ENCODE measurements at places on chromosomes 6 and 20.
A peak's percentile ranks its signal among the peaks of the same experiment; 100 is the strongest.

- DNase-seq, result peak; percentile 64
These were observed 101.5 kb upstream of the ISM1 start for GRCh38 chr20:13119583-13119982.

- no peak for DNase-seq
These were observed 92.1 kb downstream of the RIN2 start for GRCh38 chr20:19850198-19850533.

GRCh38 chr6:89010825-89011224 lies 47.4 kb upstream of the RNGTT start:
- DNase-seq, result no peak

DNA sequence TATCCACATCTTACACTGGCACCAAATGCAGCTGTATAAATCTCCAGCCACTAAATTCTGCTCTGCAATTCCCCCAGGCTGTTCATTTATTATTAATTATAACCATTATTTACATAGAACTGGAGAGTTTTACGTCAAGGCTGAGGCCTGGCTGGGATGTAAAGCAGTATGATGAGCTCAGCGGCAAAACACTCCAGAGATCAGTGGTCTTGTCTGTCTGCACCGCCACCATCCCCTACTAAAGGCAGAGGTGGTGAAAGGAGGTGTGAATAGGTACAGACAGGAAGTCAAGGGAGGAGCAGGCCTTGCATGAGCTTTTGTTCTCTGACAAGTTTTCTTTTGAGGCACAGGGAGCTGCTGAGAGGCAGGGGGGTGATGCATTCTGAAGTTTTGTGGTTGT lies 159.9 kb upstream of the PCSK2 start:
- no peak for DNase-seq

GRCh38 chr20:823574-823902 lies 10.0 kb upstream of the FAM110A start:
- no peak for DNase-seq

- no peak for DNase-seq
These were observed 11.3 kb downstream of the DIDO1 start for GRCh38 chr20:62914970-62915457.

- DNase-seq, result peak; percentile 9
These were observed 654.5 kb upstream of the PTCHD4 start for GRCh38 chr6:48765352-48765961.

DNA sequence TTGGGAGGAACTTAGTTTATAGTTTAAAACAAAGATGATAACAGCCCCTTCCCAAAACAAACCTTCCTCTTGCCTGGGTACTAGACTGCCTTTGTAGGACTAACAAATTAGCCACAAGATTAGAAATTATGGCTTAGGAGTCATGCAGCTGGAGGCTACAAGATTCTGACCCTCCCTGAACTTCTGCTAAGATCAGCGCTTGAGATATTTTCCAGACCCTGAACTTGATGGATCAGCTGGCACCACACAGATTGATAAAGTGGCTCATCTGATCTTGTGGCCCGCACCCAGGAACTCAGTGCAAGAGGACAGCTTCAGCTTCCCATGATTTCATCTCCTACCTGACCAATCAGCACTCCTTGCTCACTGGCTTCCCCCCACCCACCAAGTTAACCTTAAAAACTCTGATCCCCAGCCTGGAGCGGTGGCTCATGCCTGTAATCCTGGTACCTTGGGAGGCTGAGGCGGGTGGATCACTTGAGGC lies 5.9 kb upstream of the SERINC3 start:
- no peak for DNase-seq

DNA sequence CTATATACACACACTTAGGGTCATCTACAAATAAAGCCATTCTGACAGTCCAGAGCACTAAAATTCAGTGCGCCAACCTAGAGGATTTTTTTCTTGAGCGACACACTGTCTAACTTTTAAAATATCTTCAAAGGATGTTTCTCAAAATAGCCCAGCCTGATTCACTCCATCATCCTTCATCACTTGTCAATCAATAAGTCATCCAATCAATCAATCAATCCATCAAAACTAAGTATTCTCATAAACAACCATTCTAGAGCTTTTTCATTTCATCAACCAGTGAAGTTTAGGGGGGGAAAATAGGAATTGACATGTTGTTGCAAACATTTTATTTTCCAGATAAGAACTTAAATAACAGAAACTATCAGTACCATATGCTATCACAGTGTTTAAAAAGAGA lies 183.2 kb downstream of the HDGFL1 start:
- DNase-seq, result no peak

- no peak for DNase-seq
These were observed 130.1 kb downstream of the PXDC1 start for GRCh38 chr6:3621411-3621810.

DNA sequence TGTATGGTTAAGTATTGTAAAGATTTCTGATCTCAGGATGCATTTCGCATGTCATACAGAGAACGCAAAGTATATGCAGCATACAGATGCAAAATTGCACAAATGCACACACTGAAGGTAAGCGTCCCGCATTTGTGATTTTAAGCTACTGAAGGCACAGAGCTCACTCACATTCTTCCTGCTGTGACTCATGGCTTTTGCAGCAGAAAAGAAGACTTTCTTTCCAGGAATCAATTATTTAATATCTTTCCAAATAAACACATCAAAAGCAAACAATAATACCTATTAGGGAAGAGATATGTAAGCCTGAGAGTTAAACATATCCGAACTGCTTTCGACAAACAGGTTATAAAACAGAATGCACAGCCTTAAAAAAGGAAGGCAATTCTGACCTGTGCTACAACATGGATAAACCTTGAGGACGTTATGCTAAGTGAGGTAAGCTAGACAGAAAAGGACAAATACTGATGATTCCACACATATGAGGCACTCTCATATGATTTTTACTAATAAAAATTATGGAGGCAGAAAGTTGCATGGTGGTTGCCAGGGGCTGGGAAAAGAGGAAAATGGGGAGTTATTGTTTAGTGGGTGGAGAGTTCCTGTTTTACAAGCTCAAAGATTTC lies 109.0 kb downstream of the TFAP2A start:
- no peak for DNase-seq

GRCh38 chr20:24684956-24685691 lies 215.7 kb downstream of the SYNDIG1 start:
- DNase-seq, result no peak

DNA sequence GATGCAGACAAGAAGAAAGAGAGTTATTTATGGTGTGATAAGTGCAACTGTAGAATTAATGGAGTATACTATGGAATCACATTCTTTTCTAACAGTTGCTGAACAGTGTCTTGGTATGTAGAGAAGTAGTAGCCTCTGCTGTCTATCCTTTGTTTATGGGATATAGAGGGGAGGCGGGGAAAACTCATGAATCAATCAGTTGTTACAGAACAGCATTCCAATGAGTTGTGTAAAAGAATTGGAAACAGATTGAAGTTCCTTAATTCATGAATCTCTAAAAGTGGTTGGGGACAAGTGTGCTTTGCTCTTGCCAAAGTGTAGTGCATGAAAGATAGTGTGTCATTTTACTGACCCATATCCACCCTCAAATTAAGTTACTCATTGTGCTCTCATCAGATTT lies 77.7 kb downstream of the FLRT3 start:
- DNase-seq, result no peak

GRCh38 chr6:46010270-46010669 lies 5.4 kb downstream of the CLIC5 start:
- no peak for DNase-seq

- no peak for DNase-seq
These were observed 59.9 kb downstream of the ANKEF1 start for GRCh38 chr20:10094566-10095173.

GRCh38 chr6:115441651-115442050 lies 619.0 kb downstream of the FRK start:
- no peak for DNase-seq
